HFFc6 (cell line): ENCODE measurements at places on chromosomes 7 and 10.

DNA sequence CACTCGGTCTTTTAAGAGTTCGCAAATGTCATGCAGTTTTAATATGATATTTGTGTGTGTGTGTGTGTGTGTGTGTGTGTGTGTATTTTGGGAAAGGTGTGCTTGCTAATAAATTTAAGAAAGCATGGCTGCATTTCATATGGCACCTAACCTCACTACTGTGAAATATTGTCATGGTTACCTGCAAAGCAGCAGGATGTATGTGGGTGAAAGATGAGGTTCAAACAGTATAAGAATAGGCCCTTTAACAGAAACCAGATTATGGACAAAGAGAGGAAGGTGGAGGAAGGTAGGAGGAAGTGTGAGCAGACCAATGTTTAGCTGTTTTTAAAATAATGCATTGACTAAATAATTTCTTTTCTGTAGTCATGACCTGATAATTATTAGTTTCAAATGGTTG is 73.5 kb upstream of the CACNA2D1 start:
- no peak for DNase-seq

DNA sequence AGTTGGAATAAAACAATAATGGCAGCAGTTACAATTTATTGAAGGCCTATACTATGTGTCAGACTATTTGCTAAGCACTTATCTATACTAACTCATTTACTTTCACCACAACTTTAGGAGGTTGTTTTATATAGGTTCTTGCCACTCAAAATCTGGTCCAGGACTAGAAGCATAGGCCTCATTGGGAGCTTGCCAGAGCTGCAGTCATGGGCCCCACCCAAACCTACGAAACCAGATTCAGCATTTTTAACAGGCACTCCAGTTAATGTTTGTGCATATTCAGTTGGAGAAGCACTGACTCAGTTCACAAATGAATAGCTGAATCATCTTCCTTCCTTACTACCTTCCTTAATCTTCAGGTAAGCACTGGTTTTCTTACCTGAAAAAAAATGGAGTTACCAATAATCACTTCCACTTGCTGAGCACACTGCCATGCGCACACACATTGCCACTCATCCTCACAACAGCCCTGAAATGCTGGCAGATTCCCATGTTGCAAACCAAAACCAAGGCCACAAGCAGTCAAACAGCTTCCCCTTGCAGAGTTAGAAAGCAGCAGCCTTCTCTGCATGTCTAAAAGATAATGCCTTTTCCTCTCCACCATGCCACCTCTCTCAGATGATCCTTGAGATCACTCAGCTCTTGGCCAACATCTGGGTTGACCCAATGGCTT is 122.4 kb downstream of the SLC16A9 start:
- no peak for DNase-seq

DNA sequence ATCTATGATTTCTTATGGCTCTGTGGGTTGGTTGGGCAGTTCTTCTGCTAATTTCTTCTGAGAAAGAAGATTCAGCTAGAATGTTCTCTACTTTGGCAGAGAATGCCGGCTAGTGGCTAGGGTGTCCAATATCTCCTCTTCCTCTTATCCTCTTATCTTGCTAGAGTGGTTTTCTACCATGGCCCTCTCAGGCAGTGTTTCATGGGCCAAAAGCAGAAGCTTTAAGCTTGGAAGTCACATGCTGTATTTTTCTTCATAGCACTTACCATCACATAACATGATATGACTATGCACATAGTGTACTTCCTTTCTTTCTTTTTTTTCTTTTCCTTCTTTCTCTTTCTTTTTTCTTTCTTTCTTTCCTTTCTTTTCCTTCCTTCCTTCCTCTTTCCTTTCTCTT is 140.0 kb downstream of the ITGB8 start:
- no peak for DNase-seq

GRCh38 chr7:130154131-130154500 is 51.1 kb downstream of the TMEM209 start:
- no peak for DNase-seq

DNA sequence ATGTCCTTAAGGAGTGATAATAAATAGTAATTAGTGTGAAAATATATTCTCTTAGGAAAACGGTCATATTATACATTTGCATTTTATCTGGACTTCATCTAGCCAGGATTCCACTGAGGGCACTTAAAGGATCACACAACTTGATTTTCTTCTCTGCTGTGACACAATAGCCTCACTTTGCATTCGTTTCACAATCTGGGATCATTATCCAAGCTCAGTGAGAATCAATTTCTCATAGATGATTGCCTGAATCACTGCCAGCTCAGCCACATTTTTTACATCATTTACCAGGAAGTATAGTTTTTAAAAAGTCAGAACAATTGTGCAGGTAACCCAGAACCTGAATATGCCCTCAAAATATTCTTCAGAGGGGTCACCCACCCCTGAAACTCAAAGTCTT is 68.9 kb downstream of the PTPRZ1 start:
- DNase-seq = no peak

DNA sequence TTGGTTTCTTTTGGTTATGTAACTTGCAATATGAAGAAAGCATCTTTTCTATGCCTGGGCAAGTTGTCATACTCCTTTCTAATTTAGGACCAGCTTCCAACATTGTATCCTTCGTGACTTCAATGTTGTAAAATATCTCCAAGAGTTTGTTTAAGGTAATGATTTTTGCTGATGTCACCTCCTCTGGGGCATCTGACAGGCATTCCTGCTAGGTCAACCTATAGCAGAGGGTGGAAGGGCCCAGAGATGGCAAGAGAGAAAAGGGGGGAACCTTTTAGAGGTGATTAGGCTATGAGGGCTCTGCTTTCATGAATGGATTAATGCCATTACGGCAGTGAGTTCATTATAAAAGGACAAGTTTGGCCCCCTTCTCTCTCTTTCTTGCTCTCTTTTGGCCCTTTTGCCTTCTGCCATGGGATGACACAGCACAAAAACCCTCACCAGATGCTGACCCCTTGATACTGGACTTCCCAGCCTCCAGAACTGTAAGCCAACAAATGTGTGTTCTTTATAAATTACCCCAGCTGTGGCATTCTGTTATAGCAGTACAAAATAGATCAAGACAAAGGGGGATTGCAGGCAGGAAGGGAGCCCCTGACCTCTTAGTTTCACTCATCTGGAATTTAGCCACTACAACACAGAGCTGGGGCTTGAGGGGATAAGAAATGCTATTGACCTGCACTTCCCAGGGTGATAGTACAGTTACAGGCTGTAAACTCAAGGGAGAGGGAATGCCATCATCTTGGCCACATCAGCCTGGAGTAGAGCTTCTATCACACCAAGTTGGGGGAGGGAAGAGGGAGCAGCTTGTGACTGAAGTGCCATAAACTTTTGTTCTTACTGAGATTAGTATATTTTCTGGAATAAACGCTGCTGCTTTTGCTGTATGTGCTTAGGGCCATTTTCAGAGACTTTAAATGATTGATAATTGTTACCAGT is 195.9 kb downstream of the CFTR start:
- no peak for DNase-seq

DNA sequence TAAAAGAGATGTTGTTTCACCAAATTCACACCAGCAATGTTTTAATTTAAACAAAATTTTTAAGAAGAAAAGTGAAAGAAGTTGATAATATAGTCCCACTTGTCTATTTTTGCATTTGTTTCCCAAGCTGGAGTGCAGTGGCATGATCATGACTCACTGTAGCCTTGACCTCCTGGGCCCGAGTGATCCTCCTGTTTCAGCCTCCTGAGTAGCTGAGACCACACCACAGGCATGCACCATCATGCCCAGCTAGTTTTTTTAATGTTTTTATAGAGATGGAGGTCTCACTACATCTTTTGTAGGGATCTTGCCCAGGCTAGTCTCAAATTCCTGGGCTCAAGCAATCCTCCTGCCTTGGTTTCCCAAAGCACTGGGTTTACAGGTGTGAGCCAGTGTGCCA is 14.1 kb upstream of the NDUFA5 start:
- no peak for DNase-seq

DNA sequence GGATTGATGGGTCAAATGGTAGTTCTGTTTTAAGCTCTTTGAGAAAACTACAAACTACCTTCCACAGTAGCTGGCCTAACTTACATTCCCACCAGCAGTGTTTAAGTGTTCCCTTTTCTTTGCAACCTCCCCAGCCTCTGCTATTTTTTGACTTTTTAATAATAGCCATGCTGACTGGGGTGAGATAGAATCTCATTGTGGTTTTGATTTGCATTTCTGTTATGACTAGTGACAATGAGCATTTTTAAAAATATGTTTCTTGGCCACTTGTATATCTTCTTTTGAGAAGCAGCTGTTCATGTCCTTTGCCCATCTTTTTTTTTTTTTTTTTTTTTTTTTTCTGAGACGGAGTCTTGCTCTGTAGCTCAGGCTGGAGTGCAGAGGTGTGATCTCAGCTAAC is 155.2 kb upstream of the BMPER start:
- DNase-seq = peak; percentile 37

DNA sequence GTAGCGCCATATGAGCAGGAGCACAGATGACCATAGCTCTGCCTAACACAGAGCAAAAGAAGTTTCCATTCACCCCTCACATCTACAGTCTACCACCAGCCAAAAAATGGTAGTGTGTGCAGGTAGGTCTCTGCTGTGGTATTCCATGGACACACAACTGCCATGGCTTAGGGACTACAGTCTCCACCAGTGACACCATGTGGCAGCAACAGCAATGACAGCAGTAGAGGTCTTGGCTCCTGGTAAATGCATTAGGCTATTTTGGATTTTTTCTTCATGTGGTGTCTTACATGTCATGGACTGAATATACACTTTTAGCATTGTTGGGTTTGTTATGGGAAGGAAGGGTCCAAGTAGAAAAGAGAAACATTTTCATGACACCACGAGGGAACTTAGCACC is 70.1 kb upstream of the CABCOCO1 start:
- peak; percentile 10 for DNase-seq

DNA sequence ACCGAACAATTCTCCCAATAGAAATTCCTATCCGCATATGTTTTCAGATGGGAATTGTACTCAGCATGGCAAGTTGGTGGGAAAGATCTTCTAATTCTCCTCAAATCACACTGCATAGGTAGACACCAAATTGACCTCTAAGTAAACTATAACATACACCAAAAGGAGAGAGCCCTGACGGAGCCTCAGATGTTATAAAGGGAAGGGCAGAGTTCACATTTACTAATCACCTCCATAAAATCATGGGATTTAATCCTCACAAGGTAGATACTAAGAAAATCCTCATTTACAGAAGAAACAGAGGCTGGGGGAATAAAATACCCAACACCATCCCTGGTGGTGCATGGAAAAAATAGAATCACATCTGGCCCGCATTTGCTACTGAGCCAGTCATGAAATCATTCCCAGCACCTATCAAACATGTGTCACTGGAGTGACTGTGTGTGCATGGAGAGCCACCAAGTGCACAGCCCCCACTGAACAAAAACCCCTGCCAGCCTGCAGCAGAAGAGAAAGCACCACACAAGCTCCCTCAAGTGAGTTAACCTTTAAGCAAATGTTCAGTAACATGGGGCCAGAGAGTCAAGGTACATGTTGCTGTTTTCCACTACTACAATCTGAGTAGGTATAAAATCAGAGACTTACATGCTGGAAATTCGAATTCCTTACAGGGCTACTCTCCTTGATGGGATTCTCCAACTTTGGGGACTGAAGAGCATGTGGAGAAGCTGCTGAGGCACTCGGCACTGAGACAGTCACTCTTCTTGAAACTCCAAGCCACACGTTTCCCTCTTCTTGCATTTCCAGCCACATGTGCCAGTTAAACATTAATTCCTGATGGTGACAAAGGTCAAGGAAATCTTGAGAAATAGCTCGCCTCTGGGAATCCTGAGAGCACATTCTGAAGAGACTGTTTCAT is at the start of gene DDC:
DDC (minus strand) TSS at position 766 of the 919 bp plus-strand sequence. CDS start 21,320 bp downstream, outside the sequence.
- no peak for DNase-seq

GRCh38 chr7:115731796-115732471 is 298.6 kb downstream of the TFEC start:
- no peak for DNase-seq

- DNase-seq = no peak
These were observed 629.3 kb upstream of the NRP1 start for GRCh38 chr10:33963729-33964128.

- peak; percentile 5 for DNase-seq
These were observed 90.2 kb upstream of the AGK start for GRCh38 chr7:141460781-141461715.

DNA sequence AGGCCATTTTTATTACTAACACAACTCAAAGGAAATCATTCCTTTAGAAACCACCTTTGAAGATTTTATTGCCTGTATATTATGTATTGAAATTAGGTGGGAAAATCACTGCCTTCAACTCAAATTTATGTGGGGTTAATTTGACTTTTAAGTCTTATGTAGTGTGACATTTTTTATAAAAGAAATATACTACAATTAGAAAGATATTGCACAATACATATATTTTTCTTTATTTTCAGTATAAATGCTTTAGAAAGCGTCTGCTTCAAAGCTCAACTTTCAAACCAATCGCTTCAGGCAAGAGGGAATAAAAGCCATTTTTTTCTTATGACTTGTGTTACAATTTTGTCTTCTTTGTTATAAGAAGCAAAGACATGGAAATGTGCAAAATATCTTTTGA is 337.4 kb upstream of the ZWINT start:
- DNase-seq = no peak

DNA sequence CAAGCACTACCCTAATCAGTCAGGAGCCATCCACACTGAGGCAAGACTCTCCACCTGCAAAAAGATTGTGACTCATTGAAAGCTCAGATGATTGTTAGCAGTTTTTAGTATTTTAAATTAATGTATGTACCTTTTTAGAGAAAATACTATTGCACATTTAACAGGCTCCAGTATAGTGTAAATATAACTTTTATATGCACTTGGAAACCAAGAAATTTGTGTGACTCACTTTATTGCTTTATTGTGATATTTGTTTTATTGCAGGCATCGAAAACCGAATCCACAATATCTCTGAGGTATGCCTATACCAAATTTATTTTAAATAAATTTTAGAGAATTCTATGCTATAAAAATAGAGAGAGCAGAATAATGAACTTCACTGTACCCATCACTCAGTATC is 122.0 kb downstream of the TEX36 start:
- DNase-seq = no peak

- no peak for DNase-seq
These were observed 634 bp downstream of the HECW1 start for GRCh38 chr7:43112941-43113621.

DNA sequence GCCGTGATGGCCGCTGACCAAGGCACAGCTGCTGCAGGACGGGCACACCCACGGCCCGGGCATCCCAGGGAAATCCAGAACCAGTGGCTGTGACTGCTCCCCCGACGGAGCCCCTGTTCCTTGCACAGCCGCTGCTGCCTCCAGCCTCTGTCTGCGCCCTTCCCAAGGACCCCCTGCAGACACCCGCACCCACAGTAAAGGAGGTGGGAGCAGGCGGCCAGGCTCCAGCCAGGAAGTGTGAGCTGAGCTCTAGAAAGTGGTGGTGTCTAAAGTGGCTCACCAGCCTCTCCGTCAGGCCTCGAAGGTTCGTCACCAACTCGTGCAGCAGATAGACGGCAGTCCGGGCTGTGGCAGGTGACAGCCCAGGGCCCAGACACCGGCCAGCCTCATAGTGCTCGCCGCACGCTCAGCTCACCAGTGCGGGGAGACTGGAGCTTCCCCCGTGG is 306.7 kb downstream of the DNAJB6 start:
- no peak for DNase-seq
